ENCODE measurements at places on chromosomes 3 and 15.
A peak's percentile ranks its signal among the peaks of the same experiment; 100 is the strongest.

DNA sequence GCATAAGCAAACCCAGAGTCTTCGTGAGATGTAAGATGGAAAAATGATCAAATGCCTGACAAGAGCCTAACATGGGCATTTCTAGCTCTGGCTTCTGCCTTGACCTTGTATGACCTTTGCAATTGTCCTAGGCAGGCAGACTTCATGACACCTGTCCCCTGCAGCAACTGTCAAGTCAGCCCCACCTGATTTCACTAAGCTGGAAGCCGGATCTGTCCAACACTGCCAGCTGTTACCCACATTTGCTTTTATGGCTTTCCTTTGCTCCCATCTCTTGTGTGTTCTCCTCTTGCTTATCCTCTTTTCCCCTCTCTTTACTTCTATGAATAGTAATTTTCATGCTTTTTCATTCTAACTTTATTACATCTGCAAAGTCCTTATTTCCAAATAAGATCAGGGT is 48.5 kb upstream of the TNIK start:
- DNase-seq = no peak

DNA sequence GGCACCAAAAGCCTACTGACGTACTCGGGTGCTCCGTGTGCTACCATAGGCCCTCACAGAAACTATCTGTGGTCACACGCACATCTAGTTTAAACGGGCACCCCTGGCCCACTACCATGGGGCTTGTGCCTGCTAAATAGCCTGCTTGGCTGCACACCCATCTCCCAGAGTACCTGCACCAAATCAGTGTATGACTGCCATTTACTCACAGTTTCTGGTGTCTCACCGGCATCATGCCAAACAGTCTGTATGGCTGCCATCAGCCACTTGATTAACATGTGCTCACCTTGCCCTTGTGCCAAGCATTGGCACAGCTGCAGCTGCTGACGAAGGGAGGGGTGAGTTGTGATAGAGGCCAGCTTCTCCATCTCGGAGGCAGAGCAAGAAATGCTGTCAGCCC is 232.7 kb downstream of the IGSF11 start:
- no peak for DNase-seq

- DNase-seq = no peak
Observed at GRCh38 chr15:99021027-99021627, 13.5 kb upstream of the PGPEP1L start.

- no peak for DNase-seq
Observed at GRCh38 chr15:92020207-92020606, 166.7 kb downstream of the SLCO3A1 start.

GRCh38 chr3:191566469-191566868 is 105.5 kb downstream of the PYDC2 start:
- DNase-seq = no peak

GRCh38 chr3:148588291-148588690 is 109.4 kb upstream of the AGTR1 start:
- DNase-seq = no peak

GRCh38 chr3:184539801-184540435 is 21.7 kb upstream of the EPHB3 start:
- no peak for DNase-seq

DNA sequence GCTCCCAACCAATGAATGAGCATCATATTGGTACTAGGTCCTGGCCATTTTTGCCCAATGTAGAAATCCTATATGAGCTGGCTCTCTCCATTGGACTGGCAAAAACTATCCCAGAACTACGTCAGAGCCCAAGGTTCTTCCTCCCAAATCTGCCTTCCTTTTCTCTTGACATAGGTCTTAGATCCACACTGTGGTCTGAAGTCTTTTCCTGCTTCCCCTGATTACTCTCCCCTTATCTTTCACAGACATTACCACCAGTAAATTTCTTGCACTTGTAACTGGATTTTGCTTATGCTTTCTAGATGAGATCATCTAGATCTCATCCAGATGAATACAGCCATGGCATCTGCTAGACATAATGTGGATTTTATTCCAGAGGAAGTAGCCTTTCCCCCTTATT is 141.2 kb upstream of the GADL1 start:
- no peak for DNase-seq

GRCh38 chr3:196938124-196938523 is 4.2 kb downstream of the NCBP2 start:
- DNase-seq = no peak

- DNase-seq = no peak
Observed at GRCh38 chr15:57015360-57015759, 96.9 kb downstream of the TCF12 start.

DNA sequence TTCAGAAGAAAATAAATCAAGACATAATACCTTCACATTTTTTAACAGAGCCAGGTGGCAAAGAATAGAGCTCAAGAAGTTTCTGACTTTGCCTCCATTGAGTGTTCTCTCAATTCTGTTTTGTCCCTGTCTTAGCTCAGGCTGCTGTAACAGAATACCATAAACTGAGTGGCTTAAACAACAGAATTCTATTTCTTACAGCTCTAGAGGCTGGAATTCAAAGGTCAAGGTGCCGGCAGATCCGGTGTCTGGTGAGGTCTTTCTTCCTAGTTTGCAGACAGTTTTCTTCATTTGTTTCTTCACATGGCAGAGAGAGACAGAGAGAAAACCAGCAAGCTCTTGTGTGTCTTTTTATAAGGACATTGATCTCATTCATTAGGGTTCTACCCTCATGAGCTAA is 25.6 kb downstream of the IQCH start:
- no peak for DNase-seq

- no peak for DNase-seq
Observed at GRCh38 chr15:96524676-96525417, 194.3 kb downstream of the NR2F2 start.

DNA sequence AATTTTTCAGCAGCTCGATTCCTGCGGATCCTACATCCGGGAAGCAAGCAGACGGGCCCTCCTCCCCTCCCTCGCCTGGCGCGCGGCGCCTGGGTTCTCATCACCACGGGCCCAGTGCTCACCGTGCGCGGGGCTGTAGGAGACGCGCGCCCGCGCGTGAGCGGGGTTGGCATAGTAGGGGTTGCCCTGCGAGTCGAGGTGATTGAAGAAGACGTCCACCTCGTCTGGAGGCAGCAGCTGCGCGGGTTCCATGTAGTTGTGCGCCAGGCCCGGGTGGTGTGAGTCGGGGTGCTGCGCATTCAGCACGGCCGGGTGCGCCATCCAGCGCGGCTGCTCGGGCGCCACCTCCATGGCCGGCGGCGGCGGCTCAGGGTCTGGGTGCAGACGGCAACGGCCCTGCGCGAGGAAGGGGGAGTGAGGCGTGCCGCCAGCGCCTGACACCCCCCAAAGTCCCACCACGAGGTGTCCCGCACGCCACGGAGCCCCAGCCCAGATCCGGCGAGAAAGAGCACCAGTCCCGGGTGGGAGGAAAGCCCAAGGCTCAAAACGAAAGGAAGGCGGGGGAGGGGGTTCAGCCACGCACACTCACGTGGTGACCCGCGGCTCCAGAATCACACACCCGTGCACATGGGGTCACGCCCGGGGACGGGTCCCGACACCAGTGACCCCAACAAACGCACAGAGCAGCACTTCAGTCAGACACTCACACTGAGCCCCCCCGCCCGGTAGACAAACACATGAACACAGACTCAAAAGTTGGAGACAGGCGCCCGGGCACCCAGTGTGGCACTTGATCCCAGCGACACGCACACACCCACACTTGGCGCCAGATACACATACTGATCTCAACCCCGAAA is 6.1 kb downstream of the GATA2 start:
- peak; percentile 18 for DNase-seq

GRCh38 chr3:49017971-49018706 is at the start of gene DALRD3:
TSS of gene DALRD3 (minus strand) at chr3:49018580. CDS start at chr3:49018564, 16 bp downstream.
- DNase-seq = peak; percentile 73

DNA sequence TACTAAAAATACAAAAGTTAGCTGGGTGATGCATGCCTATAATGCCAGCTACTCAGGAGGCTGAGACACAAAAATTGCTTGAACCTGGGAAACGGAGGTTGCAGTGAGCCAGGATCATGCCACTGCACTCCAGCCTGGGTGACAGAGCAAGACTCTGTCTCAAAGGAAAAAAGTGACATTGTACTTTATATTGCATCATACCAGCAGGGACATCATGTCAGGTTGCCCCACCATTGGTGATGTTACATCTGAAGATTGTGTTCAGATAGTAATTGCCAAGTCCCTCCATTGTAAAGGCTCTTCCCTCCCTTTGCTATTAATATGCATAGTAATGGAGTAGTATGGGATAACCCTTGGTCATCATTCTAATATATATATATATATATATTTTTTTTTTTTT is 44.8 kb downstream of the FOXL2 start:
- no peak for DNase-seq

DNA sequence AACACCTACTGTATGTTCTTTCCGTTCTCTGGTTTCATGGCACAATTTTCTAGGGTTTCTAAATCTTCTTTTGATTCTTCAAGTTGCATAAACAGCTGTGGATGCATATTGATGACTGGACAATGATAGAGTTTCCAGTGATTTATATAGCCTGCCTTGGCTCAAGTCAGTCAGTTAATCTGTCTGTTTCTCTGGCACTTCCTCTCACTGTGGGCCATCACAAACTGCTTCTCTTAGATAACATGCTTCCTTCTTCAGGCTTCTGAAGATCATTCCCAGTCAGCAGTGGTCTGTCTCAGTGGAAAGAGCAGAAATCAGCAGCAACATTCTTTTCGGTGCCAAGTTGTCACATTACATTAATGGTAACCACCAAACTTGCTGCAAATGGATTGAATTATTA is 207.2 kb downstream of the RYR3 start:
- DNase-seq = no peak

GRCh38 chr3:171390051-171390941 is 69.9 kb downstream of the TNIK start:
- no peak for DNase-seq

DNA sequence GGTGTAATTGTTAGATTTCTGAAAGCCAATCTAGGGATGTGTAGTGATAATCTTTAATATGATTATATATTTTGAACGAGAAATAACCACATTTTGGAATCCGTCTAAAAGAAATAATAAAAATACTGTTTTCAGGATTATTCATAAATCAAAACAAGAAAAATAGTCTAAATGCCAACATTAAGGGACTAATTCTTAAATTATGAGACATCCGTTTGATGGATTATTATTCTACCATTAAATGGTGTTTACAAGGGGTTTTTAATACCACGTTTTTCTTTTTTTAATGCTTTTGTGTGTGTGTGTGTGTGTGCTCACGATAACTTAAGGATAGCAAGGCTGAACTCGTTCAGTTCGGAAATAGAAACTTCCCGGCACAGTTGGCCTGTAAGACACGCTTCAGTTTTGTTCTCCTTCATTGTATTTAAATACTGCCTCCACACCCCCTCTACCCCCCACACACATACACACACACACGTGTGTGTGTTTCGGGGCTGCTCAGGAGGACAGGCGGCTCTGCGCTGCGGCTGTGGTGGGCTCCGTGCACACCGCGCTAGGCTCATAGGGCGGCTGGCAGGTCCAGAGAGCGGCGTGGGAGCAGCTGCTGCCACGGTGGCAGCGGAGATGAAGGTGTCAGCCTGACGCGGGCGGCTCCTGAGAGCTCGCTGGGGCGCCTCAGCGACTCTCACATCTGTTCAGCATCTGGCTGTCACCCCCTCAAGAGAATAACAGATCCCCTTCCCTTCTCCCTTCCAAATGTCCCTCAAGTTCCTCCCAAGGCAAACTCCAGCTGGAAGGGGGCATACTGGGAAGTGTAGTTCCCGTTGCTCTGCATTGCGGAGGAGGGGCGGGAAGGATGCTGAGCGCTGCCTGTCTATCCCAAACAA is 23.0 kb upstream of the ANP32A start:
- DNase-seq = peak; percentile 36

DNA sequence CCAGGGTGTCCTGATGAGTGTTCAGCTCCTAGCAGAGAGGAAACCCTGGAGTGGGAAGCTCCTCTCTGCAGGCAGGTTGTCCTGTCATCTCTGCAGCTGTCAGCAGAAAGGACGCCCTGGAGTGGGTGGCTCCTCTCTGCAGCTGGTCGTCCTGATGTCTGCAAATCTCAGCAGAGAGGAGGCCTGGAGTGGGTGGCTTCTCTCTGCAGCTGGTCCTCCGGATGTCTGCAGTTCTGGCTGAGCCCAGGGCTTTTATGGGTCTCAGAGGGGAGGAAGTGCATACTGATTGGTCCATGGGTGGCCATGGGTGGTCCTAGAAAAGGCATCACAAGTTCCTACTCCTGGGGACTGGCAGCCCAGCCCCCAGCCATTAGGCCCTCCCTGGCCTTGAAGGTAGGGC is 102.6 kb upstream of the BNIP2 start:
- no peak for DNase-seq

DNA sequence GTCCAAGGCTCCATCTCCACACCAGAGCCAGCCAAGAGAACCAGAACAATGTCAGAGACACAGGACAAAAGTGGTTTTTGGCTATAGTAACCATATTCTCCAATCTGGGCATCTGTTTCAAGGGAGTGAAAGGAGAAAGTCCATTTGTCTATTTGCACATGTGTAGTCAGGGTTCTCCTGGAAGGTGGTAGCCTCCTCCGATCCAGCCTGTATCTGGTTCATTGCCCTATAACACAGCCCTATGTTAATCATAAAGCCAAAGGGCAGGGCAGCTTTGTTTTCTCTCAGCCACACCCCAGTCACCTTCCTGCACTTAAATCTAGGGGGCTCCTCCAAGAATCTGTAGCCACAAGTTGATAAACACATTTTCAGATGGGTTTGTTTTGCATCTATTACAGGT is 128.1 kb upstream of the ADPGK start:
- no peak for DNase-seq

DNA sequence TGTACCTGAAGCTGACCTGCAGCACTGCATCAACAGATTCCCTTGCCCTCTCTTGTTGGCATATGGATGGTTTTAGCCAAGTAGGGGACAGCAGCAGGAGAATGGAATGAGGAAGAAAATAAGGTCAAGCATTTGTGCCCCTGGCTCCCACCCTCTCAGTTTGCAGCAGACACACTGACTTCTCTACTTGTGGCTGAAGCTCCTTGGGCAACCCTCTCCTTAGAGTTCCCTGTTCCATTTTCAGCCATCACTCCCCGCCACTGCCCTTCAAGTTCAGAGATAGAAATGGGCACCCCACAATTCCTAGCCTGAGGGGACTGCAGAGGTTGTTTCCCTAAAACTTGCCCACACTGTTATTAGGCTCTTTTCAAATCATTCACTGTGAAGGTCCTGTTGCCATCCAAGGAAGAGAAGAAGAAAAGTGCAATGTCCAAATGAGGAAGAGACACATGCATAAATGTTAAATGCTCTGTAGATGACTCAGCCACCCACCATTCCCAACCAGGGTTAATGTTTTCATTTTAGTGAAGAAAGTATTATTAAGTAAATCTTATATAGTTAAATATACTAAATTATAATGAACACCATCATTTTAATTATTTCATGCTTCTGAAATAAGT is 295.9 kb upstream of the UBE2E2 start:
- DNase-seq = no peak

- DNase-seq = no peak
Observed at GRCh38 chr3:139235192-139235591, 108.6 kb upstream of the MRPS22 start.

Data from activated CD4-positive, alpha-beta memory T cell treated with anti-CD3 and anti-CD28 coated beads for 36 hours (primary cell).